HFFc6 (cell line): ENCODE measurements at places on chromosomes 5 and 9. TPM values are rescaled to one million over a fixed set of nuclear protein-coding genes. Genes with fewer than 3 reads are reported as not detected.

- DNase-seq: no peak
These were observed 633.0 kb upstream of the C9orf72 start for GRCh38 chr9:28206280-28206679.

- peak; percentile 88 for DNase-seq
These were observed 149.3 kb upstream of the MTAP start for GRCh38 chr9:21653091-21653490.

GRCh38 chr9:135973277-135974219 is 12.4 kb upstream of the UBAC1 start:
- DNase-seq: no peak

DNA sequence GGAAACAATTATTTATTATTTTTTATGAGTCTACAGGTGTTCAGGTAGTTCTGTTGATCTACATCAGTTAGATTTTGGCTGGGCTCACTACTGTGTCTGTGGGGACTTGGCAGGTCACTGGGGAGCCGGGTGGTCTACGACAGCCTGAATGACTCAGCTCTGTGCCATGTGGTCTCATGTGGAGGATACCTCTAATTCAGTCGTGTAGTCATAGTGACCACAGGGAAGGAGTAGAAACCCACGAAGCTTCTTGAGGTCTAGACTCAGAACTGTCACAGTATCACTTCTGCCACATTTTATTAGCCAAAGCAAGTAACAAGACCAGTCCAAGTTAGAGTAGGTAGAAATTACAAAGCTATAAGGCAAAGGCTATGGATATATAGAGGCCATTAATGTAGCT is 64.7 kb upstream of the GRAMD2B start:
- peak; percentile 39 for DNase-seq

DNA sequence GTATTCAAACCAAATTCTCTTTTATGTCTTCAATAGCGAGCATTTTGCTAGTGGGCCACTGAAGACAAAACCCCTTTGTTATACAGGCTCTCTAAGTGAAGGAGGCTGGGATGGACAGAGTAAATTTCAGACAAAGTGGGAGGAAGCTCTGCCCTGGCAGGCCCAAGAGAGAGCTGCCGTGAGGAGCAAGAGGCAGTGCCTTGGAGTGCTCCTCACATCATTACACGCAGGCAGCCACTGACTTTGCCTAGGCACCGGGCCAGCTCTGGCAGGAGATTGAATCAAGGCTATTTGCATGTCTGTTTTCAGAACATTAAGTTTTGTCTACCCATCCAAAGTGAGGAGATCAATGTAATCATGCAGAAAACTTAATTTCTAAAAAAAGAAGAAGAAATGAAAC is 167.7 kb downstream of the CCDC192 start:
- DNase-seq: no peak

DNA sequence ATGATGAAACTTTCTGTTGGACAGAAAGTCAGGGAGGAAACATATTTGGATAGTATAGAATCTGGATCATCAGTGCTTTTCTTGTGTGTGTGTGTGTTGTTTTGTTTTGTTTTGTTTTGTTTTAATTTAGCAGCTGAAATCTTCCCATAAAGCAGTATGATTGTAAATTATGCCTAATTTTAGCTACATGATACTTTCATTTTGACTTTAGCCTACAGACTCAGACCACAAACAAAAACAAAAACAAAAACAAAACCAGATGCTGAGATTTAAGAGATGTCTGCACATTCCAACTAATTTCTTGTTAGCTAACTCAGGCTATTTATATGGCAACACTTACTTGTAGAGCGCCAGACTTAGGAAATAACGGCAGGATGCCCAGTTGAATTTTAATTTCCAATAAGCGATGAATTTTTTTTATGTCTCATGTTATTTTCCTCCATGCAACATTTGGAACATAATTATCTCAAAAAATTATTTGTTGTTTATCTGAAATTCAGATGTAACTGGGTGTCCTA is 119.5 kb upstream of the TRPC7 start:
- DNase-seq: no peak

GRCh38 chr5:180816608-180817534 is 14.3 kb upstream of the MGAT1 start:
- no peak for DNase-seq

- DNase-seq: no peak
These were observed 214.3 kb downstream of the AGTPBP1 start for GRCh38 chr9:85527331-85528020.

- DNase-seq: no peak
These were observed 14.2 kb downstream of the CCNJL start for GRCh38 chr5:160298189-160298588.

- DNase-seq: peak; percentile 55
These were observed 37.8 kb downstream of the WDR36 start for GRCh38 chr5:111129938-111130337.

GRCh38 chr9:130319300-130319699 is 53.7 kb downstream of the HMCN2 start:
- DNase-seq: no peak

DNA sequence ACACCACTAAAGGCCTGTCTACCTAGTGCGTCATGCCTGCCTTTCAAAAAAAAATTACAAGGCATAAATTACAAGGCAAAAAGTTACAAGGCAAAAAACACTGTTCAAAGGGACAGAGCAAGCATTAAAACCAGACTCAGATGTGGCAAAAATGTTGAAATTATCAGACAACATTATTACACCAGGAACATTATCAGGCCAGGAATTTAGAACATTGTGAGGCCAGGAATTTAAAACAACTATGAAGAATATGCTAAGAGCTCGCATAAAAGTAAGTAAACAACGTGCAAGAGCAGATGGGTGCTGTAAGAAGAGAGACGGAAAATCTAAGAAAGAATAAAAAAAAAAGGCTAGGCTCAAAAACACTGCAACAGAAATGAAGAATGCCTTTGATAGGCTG is 18.2 kb upstream of the MLANA start:
- no peak for DNase-seq

DNA sequence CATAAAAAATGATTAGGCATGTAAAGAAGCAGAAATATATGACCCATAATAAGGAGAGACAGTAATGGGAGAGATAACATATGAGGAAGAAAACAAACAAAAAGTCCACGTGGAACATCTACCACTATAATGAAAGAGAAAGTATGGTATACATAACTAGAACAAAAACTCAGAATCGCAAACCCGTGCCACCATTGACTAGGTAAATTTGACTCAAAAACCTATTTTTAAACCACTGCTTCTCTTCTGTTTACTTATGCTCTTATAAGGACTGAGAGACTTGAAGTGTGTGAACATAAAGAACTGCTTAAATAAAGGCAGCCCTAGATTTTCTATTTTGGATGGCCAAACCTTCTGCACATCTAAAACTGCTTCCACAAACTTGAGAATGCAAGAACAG is 330.7 kb downstream of the CAAP1 start:
- DNase-seq: no peak

GRCh38 chr9:14782286-14783051 is 59.9 kb upstream of the CER1 start:
- no peak for DNase-seq

- peak; percentile 42 for DNase-seq
These were observed 145.7 kb upstream of the GNA14 start for GRCh38 chr9:77793849-77794248.

DNA sequence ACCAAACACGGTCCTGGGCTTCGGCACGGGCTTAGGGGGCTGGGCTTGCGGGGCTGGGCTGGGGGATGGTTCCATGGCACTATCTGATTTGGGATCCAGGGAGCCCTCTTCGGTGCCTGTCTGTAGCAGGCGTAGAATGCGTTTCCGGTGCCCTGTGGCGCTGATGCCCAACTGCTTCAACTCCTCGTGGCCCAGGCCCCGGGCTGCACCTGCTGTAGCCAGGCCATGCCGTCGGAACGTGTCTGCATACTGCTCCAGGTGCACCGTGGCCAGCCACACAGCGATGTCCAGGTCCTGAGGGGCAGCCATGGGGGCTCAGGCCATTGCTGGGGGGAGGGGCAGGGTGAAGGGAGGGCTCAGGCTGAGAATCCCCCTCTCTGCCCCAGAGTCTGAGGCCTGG is 1.9 kb downstream of the ARAP3 start:
- DNase-seq: no peak

The ELP1 gene
- total RNA-seq: 36.4 to 38.8 TPM (median 36.9 TPM) in 3 replicates

The PDCD1LG2 gene
- 33.6 to 50.9 TPM (median 40.7 TPM) in 3 replicates for total RNA-seq

The BARHL1 gene
- not detected in 3 replicates for total RNA-seq

The SPINK14 gene
- not detected in 3 replicates for total RNA-seq

The C5orf58 gene
- not detected in 3 replicates for total RNA-seq

The TSPAN17 gene
- total RNA-seq: 61.4 to 73.6 TPM (median 61.5 TPM) in 3 replicates

The RNF180 gene
- total RNA-seq: not detected in 3 replicates

The BHMT gene
- total RNA-seq: not detected in 3 replicates

The CCL19 gene
- not detected in 3 replicates for total RNA-seq

The PCDH1 gene
- 0.07 to 0.16 TPM in 2 of 3 replicates, not detected in the other for total RNA-seq

The CEMIP2 gene
- 93.3 to 123 TPM (median 111 TPM) in 3 replicates for total RNA-seq

The GOLM1 gene
- 24.9 and 41.4 TPM in 2 replicates for total RNA-seq
